Activated gamma-delta T cell treated with anti-CD3 and anti-CD28 coated beads, Interleukin-2, amount 50 U/mL, for 16 hours (primary cell): ENCODE measurements at places on chromosomes 1 and 21.

- no peak for DNase-seq
Observed at GRCh38 chr1:220113136-220113695, 19.3 kb downstream of the IARS2 start.

- DNase-seq = no peak
Observed at GRCh38 chr1:233241759-233242158, 53.8 kb downstream of the PCNX2 start.

GRCh38 chr1:161187311-161187710 is 10.0 kb upstream of the B4GALT3 start:
- DNase-seq = no peak

DNA sequence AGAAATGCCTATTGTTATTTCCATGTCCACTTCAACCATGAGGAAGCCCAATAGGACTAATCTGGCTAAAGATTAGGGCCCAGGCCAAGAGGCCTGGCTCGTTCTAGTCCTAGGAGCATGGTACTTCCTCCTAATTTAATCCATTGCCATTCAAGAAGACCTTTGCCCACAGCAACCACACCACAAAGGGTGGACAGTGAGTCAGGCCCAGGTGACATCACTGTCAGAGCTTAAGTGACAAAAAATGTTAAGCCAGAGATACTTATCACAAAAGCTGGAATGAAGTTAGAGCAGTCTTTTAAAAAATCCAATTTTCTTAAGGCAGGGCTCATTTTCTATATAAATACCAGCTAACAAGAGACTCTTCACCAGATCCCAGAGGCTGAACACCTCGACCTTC is at the start of gene SPRR3:
SPRR3 (plus strand) TSS at position 368 of the 400 bp plus-strand sequence. CDS start 1,272 bp downstream, outside the sequence.
- no peak for DNase-seq

- DNase-seq = no peak
Observed at GRCh38 chr1:145837656-145838055, 7.8 kb upstream of the NUDT17 start.

DNA sequence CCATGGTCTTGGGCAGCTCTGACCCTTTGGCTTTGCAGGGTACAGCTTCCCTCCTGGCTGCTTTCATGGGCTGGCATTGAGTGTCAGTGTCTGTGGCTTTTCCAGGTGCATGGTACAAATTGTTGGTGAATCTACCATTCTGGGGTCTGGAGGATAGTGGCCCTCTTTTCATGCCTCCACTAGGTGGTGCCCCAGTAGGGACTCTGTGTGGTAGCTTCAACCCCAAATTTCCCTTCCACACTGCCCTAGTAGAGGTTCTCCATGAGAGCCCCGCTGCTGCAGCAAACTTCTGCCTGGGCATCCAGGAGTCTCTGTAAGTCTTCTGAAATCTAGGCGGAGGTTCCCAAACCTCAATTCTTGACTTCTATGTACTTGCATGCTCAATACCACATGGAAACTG is 494.5 kb upstream of the LRRC7 start:
- DNase-seq = no peak

GRCh38 chr1:206512851-206513180 is 5.5 kb downstream of the RASSF5 start:
- no peak for DNase-seq

- DNase-seq = no peak
Observed at GRCh38 chr1:3490046-3490745, 35.7 kb downstream of the ARHGEF16 start.

- no peak for DNase-seq
Observed at GRCh38 chr1:3053366-3053980, 15.5 kb upstream of the PRDM16 start.

- no peak for DNase-seq
Observed at GRCh38 chr1:204254031-204254661, 40.4 kb upstream of the GOLT1A start.

GRCh38 chr1:236469466-236469865 is 54.3 kb upstream of the LGALS8 start:
- no peak for DNase-seq

- DNase-seq = no peak
Observed at GRCh38 chr1:31409946-31410858, 2.8 kb upstream of the SERINC2 start.

GRCh38 chr1:61692155-61692800 is 32.7 kb downstream of the TM2D1 start:
- no peak for DNase-seq

GRCh38 chr1:71586030-71586429 is 505.2 kb upstream of the ZRANB2 start:
- DNase-seq = no peak

GRCh38 chr1:116257341-116257767 is 115.7 kb upstream of the ATP1A1 start:
- no peak for DNase-seq

DNA sequence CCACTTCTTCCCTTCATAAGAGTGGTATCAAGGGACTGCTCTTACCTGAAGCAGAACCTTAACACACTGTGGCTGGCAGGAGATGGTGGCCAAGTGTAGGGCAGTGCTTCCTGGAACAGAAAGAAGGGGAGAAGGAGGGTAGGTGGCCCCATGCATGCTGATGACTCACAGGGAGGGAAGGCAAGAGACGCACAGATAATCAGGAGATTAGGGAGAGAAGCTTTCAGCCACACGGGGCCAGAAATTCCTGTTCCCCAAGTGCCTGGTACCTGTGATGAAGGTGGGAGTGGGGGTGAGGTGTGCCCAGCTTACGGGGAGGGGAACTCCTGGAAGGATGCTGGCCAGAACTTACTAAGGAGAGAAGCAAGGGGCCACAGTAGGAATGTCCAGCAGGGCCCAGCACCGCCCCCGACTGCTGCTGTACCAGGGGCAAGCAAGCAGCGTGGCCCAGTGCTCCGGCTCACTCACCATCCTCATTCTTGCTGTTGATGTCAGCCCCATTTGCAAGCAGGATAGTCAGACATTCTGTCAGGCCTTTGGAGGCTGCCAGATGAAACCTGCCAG is 7.7 kb downstream of the ANKRD35 start:
- no peak for DNase-seq

- no peak for DNase-seq
Observed at GRCh38 chr1:185813401-185813979, 79.3 kb downstream of the HMCN1 start.

- DNase-seq = no peak
Observed at GRCh38 chr1:245590726-245591125, 435.9 kb downstream of the KIF26B start.

DNA sequence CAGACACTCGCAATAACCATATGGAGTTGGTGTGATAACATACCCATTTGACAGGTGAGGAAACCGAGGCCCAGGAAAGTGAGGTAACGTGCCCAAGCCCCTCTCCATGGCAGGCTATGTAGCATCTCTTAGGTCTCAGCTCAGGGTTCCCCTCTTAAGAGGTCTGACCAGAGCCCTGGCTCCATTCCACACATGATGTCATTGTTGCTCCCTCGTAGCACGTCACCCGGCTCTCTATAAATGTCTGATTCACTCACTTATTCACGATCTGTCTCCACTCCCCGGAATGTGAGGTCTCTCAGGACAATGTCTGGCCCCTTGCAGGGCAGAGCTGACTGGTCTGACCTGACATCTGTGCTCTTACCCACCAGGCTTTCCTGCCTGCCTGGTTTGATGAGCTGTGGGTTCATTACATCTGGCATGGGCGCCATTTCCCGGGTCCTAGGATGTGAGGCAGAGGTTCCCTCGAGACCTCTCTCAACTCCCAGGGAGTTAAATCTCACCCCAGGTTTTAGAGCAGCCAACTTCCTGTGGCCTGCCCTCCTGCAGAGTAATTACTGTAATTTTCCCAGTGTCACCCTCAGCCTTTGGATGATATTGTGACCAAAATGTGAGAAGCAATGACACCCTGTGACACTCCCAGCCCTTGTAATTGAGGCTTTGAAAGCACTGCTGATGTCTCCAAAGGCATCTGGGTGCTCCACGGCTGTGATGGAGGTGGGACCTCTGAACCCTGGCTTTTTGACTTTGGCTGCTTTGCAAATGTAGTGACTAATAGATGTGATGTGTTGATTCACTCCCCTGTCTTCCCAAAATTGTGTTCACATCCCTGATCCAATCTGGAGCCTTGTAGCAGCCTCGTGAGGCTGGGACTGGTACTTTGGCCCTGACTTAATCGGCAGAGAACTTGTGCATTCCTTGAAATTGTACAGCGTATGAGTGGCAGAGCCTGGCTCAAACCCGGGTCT is 10.6 kb downstream of the ACTL8 start:
- no peak for DNase-seq

DNA sequence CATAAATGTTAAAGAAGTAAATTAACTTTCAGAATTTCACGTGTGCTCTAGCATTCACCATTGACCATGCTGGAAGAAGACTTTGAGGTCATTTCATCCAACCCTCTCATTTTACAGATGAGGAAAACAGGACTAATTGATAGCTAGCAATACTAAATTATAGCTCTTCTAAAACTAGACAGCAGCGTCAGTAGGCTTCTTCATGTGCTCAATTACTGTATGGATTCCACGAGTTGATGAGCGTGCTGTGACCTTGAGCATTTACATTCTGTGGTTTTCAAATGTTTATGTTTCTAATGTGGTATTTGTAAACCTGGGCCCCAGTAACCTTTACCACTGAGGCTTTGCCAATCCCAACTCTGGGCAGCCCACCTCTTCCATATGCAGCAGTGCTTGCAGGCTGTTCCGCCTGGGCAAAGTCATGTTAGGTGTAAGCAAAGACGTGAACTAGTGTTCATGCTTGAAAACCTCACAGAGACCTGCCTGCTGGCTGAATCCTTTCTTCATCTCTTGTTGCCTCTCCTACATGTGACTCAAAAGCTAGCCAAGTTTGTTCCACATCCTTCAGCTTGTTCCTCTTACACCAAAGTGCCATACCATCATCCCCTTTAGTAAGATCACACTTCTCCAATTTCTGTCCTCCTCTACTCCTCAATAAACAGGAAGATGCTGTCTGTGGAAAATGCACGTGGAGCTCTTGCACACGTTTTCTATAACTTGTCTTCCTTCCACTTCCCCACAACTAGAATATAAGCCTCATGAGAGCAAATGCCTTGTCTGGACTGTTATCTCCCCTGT is 17.2 kb downstream of the KCNJ15 start:
- DNase-seq = no peak

DNA sequence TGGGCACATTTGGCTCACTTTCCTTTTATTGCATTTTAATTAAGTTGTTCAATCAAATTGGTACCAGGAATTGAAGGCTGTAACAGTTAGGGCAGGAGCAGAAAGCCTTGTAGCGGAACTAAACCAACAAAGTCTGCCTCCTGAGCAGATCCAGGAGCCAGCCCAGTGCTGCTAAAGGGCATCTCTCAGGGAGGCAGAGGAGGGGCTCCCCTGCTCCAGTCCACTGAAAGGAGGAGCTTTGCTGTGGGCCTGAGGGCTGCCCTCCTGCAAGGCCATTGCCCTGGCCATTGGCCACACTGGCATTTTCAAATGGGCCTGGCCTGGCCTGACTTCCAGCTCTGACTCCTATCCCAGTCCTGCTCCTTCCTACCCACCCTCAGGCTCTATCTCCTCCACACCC is 3.7 kb upstream of the TRABD2B start:
- no peak for DNase-seq

- no peak for DNase-seq
Observed at GRCh38 chr1:91564888-91565701, 64.4 kb downstream of the CDC7 start.

- DNase-seq = no peak
Observed at GRCh38 chr1:164511001-164511705, 47.8 kb upstream of the PBX1 start.

DNA sequence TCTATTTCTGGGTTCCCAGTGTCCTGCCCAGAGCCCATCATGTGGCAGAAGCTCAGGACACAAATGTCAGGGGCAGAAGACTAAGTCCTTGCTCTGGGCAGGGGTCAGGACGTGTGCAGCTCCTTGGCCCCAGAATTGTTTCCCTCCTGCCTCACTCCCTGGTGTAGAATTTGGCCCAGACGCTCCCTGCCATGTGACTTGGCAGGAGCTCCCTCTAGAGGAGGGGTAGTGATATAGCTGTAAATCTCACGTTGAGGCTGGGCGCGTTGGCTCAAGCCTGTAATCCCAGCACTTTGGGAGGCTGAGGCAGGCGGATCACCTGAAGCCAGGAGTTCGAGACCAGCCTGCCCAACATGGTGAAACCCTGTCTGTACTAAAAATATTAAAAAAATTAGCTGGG is 91.2 kb downstream of the UBIAD1 start:
- DNase-seq = no peak

GRCh38 chr1:904310-904950 is 19.3 kb upstream of the SAMD11 start:
- peak; percentile 77 for DNase-seq

DNA sequence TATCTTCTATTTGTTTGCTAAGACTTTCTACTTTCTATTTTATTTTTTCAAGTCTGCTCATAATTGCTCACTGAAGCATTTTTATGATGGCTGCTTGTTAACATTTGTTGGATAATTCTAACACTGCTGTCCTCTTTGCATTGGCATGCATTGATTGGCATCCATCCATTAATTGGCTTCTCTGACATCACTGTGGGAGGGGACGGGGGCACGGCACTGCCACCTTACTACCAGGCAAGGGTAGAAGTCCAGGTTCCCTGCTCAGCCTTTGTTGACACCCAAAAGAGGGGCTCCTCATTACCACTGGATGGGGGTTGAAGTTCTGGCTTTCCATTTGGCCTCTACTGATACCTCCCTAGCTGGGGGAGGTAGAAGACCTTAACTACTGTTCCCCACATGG is 11.5 kb upstream of the ABCG1 start:
- no peak for DNase-seq

GRCh38 chr1:34113887-34114286 is 51.1 kb downstream of the CSMD2 start:
- no peak for DNase-seq

DNA sequence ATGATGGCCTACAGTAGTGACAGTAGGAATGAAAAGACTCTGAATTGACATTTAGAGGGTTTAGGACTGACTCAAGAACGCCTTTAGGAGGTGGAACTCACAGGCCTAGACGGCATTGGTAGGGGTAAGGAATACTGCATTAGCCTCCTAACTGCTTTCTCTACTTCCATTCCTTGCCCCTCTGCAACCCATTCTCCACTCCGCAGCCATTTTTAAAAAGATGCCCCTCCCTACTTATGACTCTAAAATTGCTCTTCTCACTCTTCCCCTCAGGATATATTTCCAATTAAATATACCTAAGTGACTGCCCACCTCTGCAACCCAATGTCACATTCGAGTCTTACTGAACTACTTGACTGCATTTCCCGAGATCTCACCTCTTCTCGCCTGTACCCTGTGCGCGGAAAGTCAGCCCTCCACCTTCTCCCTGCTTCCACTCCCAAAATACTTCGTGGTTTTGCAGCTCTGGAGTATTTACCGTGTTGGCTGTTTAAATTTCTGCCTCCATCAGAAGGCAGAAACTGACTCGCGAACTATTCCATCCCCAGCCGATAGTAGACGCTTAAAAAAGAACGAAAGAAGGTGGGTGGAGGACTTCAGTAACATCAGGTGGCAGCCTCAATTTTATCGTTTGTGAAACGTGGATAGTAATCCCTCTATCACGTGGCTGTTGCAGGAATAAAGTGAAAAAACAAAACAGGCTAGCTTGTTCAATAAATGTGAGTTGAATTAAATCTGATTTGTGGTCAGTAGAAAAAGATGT is 1.1 kb upstream of the YBX1 start:
- no peak for DNase-seq

GRCh38 chr1:184222652-184223052 is 164.2 kb upstream of the C1orf21 start:
- DNase-seq = no peak

GRCh38 chr1:232223183-232223708 is 406.7 kb downstream of the SIPA1L2 start:
- DNase-seq = no peak
